ENCODE measurements at places on chromosomes 5 and 9.

DNA sequence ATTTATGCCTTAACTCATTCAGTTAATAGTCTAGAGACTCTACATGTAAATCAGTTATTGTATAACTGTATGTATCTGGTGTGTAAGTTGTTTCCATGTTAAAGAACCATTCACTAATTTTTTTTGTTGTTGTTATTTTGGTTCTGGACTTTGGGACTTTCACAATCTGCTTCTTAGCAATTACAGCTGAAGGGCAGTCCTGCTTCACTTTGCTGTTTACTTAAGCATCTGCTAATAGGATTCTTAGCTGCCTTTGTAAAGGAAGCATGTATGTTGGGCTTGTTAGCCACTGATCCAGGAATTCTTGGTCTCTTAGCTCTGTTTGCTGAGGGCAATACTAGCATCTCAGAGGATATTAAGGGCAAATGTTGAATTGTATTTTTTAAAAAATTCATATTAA, 97.0 kb downstream of the FOCAD start:
- peak; percentile 29 for DNase-seq

DNA sequence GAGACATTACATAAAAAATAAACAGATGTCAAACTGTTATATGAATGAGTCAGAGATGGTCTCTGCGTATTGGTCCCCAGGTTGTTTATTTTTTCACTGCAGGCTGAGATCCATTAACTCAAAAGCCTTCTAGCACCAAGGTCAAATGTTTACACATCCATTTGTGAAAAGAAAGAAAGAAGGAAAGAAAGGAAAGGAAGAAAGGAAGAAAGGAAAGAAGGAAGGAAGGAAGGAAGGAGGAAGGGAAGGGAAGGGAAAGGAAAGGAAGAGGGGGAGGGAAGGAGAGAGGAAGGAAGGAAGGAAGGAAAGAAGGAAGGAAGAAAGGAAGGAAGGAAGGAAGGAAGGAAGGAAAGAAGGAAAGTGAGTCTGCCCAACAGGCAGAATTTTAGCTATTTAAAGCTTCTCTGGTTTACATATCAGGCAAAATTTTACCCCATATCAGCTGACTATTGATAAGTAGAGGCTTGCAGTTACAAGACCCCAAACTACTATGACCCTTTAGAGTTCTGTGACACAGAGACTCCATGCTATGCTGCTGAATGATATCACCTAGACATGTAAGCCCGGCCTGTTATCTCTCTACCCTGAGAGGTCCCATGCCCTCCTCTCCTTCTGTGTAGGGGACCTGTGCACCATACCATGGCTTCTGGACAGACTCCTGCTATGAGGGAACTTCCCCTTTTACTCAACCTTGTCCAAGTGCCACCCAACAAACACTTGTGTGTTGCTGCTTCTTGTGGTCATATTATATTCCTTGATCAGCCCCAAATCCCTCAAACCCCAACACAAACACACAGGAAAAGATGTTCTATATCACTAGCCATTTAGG, 59.0 kb downstream of the DRD1 start:
- DNase-seq: peak; percentile 17

DNA sequence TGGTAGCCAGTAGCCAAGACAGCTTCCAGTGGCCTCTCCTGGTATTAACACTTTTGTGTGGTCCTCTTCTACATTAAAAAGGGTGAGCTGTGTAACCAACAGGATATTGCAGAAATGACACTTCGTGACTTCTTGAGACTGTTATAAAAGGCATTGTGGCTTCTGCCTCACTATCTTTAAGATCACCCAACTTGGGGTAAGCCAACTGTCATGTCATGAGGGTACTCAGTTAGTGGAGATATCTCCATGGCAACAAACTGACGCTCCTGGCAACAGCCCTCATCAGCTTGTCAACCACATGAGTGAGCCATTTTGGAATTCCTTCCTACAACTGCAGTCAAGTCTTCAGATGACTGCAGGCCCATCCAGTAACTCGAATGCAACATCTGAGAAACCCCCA, 121.7 kb downstream of the DEPDC1B start:
- no peak for DNase-seq

- no peak for DNase-seq
Observed at GRCh38 chr5:1745796-1746370, 53.8 kb downstream of the MRPL36 start.

GRCh38 chr5:35417040-35417439, 186.8 kb upstream of the PRLR start:
- no peak for DNase-seq

- no peak for DNase-seq
Observed at GRCh38 chr9:133713960-133714495, 24.1 kb downstream of the SARDH start.

DNA sequence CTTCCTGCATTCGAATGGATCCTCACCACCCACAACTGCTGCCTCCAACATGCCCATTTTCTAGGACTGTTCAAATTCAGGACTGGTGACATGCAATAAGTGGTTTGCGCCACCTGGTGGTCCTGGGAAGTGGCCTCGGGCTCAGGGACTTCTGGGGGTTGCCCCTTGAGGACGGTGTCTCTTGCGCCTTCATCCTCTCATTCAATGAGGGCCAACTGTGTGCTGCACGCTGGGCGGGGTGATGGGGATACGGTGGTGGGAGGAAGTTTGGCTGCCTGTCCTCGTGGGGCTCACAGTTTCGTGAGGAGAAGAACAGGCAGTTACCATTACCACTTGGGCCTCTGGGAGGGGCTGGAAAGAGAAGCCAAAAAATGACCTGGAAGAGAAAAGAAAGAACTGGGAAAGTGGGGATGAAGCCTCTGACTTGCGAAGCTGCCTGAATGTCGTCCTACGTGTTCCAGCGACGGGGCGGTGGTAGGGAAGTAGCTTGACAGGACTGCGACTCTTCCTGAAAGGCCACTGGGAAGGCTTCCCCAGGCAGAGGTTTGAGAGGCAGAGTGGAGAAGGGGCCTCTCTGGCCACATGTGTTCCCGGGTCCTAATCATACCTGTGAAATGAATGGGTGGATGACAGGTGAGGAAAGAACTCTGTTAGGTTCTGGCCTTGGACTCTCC, 49.0 kb downstream of the PSD2 start:
- peak; percentile 46 for DNase-seq

DNA sequence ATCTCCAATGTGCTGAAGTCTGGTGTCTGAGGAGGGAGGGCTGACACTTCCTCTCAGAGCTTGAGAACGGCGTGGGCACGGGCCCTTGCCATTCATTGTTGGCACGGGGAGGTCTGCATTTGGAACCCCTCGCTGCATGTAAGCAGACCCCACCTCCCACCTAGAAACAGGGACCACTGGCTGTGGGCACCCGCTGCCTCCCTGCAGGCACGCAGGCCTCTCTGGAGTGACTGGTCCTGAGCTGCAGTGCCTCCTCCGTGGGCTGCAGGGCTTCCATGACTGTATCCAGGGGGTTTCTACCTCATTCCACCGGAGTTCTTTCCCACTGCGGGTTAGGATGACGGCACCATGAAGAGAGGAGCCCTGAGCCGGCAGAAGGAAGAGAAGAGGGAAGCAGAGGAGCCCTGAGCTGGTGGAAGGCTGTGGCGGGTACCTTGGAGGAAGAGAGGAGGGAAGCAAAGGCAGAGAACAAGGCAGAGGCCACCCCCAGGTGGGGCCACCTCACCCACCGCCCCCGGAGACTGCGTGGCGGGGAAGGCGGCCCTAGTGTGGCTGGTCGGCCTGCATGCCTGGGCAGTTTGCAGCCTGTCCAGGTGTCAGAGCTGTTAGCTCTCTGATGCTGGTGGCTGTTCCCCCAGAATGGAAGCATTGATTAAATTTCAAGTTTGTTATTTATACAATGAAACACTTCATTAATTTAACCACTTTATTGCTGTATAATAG, 74.9 kb upstream of the CACNA1B start:
- DNase-seq: no peak

GRCh38 chr9:122015170-122015821, 77.8 kb downstream of the TTLL11 start:
- DNase-seq: no peak

- no peak for DNase-seq
Observed at GRCh38 chr5:123037104-123037418, 536 bp upstream of the PPIC start.

DNA sequence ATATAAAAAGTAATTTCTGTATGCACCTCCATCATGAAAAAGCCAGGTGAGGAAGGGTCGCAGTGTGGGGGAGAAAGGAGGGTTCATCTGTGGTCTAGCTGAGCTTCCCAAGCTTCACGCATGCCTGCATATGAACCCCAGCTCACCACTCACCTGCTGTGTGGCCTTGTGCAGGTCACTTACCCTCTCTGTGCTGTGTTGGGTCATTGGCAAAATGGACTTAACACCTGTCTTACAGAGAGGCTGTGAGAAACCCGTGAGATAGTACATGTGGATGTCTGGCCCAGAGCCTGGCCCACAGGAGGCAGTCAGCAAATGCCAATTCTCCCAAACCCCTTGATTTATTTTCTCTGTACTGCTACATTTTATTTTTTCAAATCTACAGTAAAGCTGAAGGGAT, 88.9 kb downstream of the GABBR2 start:
- no peak for DNase-seq

DNA sequence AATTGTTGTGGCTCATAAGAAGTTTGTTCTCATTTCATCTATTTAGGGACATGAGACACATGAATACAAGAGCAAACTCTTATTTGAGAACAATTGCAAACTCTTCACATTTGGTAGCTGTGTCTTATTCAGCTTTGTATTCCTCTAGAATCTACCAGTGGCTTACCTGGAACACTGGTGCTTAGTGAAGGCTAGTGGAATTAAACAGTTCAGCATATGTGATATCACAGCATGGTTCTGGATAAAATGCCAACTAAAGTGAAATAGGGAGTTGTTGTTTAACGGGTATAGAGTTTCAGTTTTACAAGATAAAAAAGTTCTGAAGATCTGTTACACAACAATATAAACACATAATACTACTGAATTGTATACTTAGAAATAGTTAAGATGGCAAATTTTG, 48.9 kb downstream of the NRG2 start:
- DNase-seq: no peak

DNA sequence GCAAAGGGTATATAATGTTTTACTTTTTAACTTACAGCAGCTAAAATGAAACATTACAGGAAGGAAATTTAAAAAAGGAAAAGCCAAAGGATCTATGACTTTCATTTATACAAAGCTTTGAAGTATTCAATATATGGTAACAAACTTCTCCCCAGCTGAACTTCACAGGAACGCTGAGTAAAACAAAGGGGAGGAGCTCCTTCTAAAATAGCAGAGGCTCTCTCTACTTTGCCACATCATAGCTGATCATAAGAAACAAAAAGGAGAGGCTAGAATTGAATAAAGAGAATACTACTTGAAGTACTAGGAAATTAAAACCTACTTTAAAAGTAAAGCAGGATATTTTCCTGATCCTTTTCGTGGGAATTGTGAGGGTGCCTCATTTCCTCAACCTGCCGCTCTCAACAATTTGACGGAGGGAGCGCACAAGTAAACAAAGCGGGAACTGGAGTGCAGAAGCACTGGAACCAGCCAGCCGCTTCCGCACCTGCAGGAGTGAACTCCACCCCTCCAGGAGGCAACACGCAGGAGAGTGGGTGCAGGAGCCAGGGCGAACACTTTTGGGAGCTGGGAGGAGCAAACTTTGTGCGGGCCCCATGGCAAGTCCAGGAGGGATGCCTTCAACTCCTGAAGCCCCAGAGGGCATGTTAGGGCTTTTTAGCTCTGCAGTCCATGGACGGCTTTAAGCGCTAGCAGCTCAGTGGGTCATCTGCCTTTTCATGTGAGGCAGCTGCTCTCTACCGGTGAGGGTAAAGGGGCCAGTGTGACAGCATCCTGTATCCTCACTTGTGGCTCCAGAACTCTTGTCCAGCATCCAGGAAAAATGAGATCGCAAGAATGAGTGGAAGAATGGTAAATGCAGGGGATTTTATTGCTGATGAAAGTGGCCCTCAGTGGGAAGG, 757.4 kb downstream of the PTPRD start:
- DNase-seq: peak; percentile 86

DNA sequence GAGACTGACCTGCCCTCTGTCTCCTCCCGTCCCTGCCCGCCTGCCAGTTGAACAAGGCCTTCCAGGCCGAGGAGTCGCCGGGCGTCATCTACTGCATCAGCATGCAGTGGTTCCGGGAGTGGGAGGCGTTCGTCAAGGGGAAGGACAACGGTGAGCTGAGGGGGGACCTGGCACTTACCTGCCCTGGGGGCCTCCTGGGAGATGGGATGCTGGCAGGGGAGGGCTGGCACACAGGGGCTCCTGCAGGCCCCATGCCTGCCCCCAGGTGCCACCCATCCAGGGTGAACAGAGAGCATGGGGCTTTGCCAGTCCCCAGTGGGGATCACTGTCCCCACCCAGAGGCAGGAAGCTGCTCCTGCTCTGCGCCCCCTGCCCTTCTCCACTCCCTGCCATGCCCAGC, 43.0 kb downstream of the USP20 start:
- DNase-seq: no peak

- DNase-seq: no peak
Observed at GRCh38 chr9:105093685-105094084, 150.8 kb upstream of the SLC44A1 start.

DNA sequence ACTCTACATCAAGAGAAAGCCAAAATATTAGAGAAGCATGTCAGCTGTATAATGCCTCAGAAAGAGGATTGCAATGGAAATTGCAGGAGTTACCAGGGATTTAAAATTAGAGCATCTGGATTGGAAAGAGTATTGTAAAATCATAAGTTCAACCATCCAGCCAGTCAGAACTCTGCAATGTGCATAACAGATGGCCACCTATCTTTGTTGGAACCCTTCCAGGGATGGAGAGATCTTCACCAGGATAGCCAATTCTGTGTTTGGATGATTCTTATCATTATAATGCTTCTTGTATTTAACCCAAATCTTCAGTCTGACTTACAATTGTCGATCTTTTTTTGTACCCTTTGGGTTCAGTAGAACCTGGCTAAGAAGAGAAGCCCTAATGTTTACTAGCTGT, 164.4 kb downstream of the TLR4 start:
- DNase-seq: no peak

- DNase-seq: no peak
Observed at GRCh38 chr5:3353561-3353960, 242.1 kb upstream of the IRX1 start.

- DNase-seq: no peak
Observed at GRCh38 chr9:115882911-115883310, 270.7 kb upstream of the PAPPA start.

GRCh38 chr9:134518004-134518606, 123.5 kb upstream of the COL5A1 start:
- no peak for DNase-seq

GRCh38 chr9:123642291-123643278, 286.6 kb downstream of the CRB2 start:
- DNase-seq: peak; percentile 52

GRCh38 chr9:3740690-3741419, 215.1 kb upstream of the RFX3 start:
- DNase-seq: no peak

GRCh38 chr5:158701007-158701391, 398.7 kb downstream of the EBF1 start:
- no peak for DNase-seq

- no peak for DNase-seq
Observed at GRCh38 chr5:14216372-14216771, 73.2 kb downstream of the TRIO start.

- peak; percentile 45 for DNase-seq
Observed at GRCh38 chr9:83649080-83649479, 26.1 kb downstream of the IDNK start.
